ENCODE measurements at places on chromosomes 16 and 17.

- DNase-seq = no peak
Measured at GRCh38 chr17:7405350-7406234, 1.7 kb upstream of the TMEM256 start.

DNA sequence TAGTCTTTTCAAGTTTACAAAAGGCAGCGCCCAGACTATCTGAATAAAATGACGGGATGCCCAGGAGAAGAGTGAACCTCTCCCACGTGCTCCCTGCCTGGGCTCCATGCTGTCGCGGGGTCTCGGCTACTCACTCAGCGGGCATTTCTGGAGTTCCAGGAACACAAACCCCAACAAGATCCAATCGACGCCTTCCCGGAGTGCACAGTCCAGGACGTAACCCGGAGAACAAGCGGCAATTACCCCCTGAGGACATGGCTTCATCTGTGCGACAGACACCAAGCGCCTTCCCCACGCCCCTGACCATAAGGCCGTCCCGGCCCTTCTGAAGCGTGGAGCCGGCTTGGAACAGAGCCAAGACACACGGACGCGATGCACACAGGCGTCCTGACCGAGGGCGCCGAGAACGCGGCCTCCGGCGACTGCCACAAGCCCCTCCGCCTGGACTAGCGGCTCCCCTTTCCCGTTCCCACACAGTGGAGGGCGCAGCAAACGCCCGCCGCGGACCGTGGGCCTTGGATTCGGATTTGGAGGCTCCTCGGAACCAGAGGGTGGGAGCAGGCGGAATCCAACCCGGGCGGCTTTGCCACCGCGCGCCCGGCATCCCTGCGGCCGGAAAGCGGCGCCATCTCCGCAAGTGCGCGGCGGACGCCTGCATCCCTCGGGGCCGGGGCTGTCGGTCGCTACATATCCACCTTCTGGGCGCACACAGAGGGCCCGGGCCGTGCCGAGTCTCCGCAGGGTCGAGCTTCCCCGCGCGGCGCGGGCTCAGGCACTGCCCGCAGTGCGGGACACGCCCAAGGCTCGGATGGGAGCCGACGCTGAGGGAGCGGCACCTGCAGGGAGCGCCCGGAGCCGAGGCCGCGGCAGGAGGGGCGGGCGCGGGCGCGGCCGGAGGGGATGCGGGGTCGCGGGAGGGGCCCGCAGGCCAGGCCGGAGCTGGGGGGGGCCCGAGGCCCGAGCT, 725 bp downstream of the ABCA3 start:
- DNase-seq = peak; percentile 24

DNA sequence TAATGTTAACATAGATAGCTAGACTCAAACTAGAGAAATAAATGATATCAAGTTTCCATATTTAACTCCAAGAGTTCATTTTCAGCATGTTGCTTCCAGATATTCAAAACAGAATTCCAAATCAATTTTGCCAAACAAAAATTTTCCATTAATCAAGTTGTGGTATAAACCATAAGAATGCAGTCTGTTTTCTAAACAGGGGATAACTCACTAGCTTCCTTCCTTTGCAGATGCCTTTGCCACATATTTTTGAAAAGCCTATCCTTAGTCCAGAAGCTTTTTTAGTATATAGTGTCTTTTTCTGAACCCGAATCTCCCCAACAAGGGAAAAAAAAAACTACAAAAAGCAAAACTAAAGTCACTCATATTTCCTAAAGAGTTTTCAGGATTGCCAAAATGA, 61.5 kb downstream of the HELZ start:
- no peak for DNase-seq

DNA sequence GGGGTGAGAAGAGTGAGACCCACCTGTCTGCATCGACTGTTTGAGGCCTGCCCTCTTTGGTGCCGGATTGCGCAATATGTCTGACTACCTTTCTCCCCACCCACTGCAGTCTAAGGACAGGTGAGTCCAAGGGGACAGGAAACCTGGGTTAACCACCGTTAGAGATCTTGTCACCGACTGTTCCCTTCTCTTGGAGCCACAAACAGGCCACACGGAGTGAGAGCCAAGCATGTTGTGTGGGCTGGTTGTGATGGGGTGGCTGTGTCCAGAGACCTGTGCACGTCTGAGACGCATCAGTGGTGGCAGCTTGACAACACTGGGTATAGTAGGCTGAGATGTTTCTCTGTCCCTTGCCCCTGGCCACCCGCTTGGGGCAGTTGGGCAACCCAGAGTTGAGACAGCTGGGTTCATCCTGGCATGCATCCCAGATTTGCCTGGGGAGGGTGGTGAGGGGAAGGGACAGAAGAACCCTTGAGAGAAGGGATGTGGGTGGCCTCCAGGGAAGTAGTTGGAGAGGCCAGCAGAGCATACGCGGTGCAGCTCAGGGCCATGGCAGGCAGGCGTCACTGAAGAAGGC, 21.4 kb downstream of the MPRIP start:
- no peak for DNase-seq

DNA sequence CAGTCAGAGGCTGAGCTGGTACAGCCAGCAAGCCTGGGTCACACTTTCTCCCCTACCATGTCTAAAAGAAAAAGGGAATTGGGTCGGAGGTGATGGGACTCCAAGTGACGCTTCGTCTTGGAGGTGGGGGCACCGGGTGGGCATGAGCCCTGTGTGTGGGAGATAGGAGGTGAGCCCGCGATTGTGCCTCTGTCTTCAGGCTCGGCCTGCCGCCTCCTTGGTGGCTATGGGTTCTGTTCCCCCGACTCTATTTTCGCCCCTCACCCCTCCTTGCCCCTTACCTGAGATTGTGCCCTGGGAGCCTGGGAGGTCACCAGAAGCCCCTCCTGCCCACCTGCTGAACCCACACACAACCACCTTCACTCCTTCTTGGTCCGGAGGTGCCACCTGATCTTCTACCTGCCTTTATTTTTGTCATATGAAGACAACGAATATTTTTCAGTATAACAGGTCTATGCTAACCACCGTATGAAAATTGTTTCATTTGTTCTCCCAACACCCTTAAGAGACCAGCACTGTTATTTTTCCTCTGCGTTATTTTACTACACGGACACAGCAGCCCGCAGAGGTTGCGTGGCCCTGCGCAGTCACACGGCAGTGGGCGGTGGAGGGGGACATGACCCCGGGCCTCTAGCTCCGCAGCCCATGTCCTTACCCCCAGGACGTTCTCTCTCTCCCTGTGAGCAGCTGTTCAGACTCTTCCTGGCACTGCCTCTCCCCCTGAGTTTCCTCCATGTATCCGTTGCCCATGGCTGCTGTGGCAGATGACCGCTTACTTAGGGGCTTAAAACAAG, 49.9 kb downstream of the ATP2C2 start:
- DNase-seq = no peak

DNA sequence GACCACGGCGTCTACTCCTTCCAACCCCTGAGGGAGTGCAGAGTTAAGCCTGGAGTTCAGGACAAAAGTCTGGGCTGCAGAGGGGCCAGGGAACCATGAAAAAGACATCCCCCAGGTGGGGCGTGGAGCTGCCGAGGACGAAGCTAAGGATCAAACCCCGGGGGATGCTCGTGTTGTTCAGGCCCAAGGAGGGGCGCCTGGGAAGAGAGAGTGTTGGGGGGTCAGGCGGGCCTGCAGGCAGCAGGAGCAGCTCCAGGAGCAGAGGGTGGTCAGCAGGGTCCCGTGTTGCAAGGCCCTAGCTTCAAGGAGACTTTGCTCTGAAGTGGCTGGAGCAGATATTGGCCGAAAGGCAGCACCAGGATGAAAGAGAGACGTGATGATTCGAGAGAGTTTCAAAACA, 26.7 kb downstream of the NECAB2 start:
- no peak for DNase-seq

DNA sequence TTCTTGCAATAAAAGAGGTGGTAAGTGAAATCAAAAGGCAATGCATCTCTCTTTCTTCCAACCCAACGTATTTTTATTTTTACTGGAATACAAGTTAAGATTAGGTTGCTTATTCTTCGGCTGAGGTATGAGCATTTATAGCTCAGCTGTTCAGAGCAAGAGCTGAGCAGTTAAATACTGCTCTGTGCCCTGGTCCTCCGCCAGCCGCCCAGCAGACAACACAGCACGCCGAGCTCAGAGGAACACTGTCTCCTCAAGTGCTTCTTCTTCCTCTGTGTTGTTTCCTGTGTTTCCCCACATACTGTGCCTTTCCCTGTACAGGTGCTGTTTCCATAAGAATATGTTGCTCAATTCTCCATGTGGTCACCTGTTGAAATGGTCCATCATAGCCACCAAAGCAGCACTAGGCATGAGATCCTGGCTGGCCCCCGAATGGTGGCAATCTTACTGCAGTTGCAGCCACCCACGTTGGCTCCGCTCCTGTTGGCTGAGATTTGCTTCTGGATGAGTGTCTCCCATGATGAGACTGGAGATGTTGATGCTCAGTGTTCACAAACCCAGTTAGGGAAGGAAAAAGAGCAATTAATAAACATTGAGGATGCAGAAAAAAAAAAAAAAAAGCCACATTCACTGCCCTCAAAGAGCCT, 515.3 kb downstream of the GRIN2A start:
- no peak for DNase-seq

GRCh38 chr17:76578376-76578775, 7.3 kb downstream of the ST6GALNAC2 start:
- no peak for DNase-seq

DNA sequence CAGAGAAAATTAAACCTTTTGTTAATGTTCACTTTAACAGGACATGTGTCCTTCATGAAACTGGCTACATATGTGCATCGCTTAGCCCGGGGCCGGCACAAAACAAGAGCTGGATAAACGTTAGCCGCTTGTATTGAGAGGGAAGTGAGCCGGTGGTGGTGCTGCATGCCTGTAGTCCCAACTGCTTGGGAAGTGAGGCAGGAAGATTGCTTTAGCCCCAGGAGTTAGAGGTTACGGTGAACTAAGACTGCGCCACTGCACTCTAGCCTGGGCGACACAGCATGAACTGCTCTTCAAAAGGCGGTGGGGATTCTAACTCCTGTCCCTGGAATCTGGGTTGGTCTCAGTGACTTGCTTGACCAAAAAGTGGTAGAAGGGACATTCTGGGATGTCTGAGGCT, 15.0 kb upstream of the SPHK1 start:
- DNase-seq = no peak

- peak; percentile 19 for DNase-seq
Measured at GRCh38 chr16:69563605-69564580, 1.9 kb upstream of the NFAT5 start.

- DNase-seq = no peak
Measured at GRCh38 chr16:17469741-17470181, 999 bp downstream of the XYLT1 start.

- no peak for DNase-seq
Measured at GRCh38 chr17:48021934-48022333, 15.7 kb downstream of the COPZ2 start.

- DNase-seq = no peak
Measured at GRCh38 chr17:7048968-7049367, 5.1 kb upstream of the SLC16A11 start.

- DNase-seq = no peak
Measured at GRCh38 chr17:44906763-44907728, 7.8 kb upstream of the EFTUD2 start.

- no peak for DNase-seq
Measured at GRCh38 chr16:76222853-76223252, 54.3 kb upstream of the CNTNAP4 start.

GRCh38 chr16:86882586-86883280, 304.4 kb downstream of the FOXL1 start:
- no peak for DNase-seq

GRCh38 chr17:52648995-52649394, 490.5 kb upstream of the CA10 start:
- DNase-seq = no peak

- DNase-seq = no peak
Measured at GRCh38 chr16:27505297-27506236, 44.1 kb downstream of the GTF3C1 start.

GRCh38 chr16:24834459-24835335, 11.1 kb upstream of the SLC5A11 start:
- DNase-seq = no peak

DNA sequence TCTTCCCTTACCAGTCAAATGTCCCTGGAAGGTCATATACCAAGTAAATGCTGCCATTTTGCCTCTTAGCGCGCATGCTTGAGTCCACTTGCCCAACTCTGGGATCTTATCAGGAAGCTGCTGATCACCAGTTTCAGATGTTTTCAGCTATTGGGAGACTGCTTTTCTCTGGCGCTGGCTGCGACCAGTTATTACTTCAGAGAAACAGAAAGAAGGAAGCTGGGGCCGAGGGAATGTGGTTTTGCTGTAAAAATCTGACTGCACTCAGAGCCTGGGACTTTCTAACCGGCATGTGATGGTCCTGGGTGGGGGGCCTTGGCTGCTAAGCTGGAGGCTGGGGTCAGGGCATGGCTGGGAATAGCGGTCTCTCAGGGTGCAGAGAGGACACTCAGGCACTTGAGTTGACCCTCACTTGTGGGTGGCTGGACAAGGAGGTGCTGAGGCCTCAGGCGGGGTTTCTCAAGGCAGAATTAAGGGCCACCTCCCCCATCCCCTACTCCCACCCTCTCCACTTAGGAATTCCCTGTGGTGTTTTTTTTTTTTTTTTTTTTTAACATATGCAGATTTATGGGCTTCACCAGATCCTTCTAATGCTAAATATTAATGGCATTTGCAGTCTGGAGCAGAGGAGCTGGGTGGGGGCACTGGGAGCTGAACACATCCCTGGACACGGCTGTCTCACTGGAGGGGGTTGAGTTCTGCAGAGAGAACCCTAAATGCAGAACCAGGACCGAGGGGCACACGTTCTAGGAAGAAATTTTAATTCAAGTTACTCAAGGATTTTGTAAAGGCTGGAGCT, 145.8 kb downstream of the CYLD start:
- no peak for DNase-seq

GRCh38 chr17:6868582-6868981, 37.1 kb upstream of the TEKT1 start:
- no peak for DNase-seq

DNA sequence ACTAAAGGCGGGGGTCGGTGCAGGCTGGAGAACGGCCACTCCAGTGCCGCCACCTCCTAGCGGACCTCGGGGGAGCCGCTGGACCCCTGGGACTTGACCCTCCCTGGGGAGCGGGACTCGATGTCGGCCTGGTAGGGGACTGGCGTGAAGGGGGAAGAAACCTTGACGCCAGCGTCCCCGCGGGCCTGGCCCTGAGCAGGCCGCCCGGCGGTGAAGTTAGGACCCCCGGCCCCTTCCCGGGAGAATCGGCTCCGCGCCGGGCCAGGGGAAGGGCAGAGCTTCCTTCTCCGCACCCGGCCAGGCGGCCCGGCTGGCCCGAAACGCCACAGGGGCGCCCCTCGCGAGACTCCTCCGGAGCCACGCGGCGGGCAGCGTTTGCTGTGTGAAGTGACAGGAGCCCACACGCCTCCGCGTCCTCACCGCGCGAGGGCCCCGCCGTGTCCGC, 389 bp downstream of the DUS1L start:
- DNase-seq = no peak

DNA sequence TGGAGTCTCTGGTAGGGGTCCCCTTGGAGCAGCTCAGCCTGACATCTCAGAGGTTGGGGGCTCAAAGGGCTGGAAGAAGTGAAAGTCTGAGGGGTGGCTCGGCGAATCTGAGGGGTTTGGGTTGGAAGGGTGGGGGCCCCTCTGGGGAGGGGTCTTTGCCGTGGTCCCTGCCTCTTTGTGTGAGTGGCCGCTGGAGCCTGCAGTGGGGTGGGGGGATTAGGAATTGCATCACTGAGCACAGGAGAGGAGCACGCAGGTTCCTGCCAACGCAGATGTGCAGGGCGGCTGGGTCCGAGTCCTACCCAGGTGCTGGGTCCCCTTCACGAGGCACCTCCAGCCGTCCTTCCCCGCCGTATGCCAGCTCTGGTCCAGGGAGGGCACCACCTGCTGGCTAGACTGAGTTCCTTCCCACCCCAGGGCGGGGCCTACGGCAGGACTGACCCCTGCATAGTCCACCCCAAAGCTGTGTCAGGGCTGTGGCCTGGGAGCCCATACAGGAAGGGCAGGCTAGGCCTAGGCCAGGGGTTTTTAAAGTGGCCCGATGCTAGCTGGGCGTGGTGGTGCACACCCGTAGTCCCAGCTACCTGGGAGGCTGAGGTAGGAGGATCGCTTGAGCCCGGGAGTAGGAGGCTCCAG, 9.9 kb downstream of the FMNL1 start:
- no peak for DNase-seq
